Stimulated activated naive CD8-positive, alpha-beta T cell treated with anti-CD3 and anti-CD28 coated beads, Interleukin-15, Interleukin-2, amounts not matched to agents 100 U/mL and 50 U/mL, for 24 hours (primary cell): ENCODE measurements at places on chromosomes 4 and X.

GRCh38 chr4:145820407-145820806 lies 118.2 kb downstream of the ZNF827 start:
- no peak for DNase-seq

GRCh38 chrX:139762400-139763183 lies 54.6 kb upstream of the MCF2 start:
- DNase-seq, result no peak

DNA sequence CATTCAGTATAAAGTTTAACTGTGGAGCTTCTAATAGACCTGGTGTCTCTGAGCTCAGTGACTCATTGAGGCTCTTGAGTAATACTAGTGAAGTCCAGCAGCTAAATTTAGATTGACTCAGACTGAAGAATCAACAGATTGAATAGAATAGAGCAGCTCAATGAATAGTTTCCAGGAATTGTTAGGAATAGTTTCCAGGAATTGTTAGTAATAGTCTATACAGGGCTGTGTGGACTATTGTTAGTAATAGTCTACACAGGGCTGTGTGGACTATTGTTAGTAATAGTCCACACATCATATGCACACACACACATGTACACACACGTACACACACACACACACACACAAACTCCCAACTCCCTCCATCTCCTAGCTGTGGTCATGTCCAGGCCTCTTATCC lies 3.0 kb downstream of the GIMD1 start:
- no peak for DNase-seq

DNA sequence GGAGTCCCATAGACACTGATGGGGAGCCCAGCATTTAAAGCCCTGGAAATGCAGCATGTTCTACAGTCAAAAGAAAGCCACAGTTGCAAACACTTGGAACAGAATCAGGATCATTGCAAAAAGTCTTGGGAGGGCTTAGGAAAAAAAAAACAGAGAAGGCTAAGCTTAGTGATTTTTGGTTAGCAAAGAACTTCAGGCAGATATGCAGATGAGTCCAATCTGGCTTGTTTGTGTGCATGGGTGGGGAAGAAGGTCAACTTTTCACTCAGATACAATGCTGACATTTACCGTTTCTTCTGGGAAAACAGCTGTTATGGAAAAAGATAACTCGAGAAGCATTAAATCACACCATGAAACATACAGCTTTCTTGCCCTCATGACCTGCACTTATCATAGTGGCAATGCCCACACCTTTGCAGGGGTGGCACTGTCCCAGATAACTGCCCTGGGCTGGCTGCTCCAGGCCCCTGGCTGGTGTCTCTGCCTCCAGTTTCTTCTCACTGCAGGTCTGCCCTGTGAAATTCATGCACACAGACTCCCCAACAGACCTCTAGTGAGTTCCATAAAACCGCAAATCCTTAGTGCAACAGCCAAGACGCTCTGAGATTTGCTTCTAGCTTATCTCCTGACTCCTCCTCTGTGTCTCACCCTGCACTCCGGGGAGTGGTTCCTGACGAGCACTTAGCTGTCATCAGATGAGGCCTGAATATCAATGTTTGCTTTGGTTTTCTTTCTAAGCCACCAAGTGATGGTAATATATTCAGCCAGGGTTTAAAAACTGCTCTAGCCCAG lies 99.2 kb downstream of the DRD5 start:
- no peak for DNase-seq

DNA sequence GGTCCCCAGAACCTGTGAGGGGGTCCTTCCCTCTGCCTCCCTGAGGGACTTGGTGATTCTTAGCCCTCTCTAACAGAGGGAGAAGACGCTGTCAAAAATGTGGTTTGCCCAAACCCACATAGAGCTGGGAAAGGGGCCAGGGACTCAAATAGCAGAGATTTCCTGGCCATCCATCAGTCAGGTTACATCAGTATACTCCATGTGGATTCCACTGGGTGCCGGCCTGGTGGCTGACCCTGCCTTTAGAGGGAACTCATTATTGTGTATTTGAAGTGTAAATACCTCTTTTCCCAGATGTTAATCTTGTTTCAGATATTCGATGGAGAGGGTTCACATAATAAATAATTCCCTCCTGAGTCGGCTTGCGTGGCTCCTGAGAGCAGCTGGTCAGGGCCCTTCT lies 130.3 kb downstream of the TBL1X start:
- no peak for DNase-seq

DNA sequence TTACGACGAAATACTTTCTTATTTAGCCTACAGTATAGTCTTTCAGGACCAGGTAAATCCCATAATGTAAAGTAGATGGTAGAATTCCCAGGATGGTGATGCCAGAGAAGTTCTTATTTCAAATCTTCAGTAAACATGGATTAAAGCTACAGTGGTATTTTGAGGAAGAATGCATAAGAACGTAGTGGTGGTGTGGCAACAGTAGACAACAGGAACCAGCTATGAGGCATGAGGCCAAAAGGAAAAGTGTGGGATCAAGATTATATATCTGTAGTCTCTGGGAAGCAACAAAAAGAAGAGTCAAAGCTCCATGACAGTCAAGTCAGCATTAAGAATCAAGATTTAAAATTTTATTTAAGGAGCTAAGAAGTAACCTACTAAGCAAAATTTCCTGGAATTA lies 60.2 kb downstream of the METTL14 start:
- DNase-seq, result no peak

- no peak for DNase-seq
Measured at GRCh38 chr4:150072906-150073714, 5.1 kb upstream of the DCLK2 start.

- DNase-seq, result no peak
Measured at GRCh38 chr4:101669138-101669831, 121.2 kb upstream of the BANK1 start.

- DNase-seq, result no peak
Measured at GRCh38 chr4:80419946-80420345, 84.4 kb downstream of the CFAP299 start.

- no peak for DNase-seq
Measured at GRCh38 chr4:123390846-123391456, 5.6 kb upstream of the SPRY1 start.

GRCh38 chr4:118973295-118973694 lies 84.6 kb downstream of the SYNPO2 start:
- DNase-seq, result no peak
